ENCODE measurements at places on chromosomes 11 and 22.
A peak's percentile ranks its signal among the peaks of the same experiment; 100 is the strongest.

DNA sequence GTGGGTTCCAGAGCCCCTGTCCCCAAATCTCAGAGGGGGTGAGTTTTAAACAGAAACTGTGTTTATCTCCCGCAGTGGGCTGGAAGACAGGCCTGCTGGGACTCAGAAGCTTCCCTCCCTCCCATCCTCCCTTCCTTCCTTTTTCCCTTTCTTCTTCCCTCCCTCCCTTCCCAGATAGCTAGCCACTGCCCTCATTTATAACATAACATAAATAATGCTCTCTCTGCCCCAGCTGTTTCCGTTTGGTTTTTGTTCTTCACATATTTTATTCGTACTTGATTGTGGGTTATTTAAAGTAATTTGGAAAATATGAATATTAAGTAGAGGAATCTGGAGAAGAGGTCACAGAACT, 140.9 kb downstream of the TEAD1 start:
- DNase-seq = no peak

DNA sequence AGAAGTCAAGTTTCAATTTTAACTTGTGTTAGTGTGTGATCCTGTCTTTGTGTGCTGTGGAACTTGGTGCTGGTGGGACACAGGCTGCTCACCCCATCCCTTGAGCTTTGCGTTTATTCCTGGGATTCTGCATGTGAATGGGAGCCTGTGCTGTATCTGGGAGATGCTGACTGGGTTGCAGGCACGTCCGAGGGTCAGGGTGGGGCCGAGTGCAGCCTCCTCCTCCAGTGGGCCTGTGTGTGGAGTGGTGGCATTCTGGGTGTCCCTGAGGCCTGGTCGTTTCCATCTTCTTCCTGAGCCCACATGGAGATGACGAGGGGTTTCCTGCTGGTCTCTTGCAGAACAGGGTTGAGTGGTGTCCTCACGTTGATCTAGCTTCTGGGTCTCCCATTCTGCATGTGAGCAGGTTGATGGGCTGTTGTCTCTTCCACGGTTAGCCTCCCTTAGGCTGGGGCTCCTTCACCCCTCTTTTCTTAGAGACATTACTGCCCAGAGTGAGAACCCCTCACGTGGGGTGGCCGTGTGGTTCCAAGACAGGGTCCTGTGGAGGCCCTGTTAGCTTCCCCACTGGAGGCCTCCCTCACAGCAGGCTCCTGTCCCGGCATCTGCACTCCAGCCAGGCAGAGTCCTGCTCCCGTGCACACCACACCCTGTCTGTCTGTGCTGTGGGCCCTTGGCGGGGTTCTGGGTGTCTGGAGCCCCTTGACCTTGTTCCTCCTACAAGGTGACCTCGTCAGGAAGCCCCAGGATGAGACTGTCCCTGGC, 4.9 kb downstream of the PTDSS2 start:
- DNase-seq = no peak

DNA sequence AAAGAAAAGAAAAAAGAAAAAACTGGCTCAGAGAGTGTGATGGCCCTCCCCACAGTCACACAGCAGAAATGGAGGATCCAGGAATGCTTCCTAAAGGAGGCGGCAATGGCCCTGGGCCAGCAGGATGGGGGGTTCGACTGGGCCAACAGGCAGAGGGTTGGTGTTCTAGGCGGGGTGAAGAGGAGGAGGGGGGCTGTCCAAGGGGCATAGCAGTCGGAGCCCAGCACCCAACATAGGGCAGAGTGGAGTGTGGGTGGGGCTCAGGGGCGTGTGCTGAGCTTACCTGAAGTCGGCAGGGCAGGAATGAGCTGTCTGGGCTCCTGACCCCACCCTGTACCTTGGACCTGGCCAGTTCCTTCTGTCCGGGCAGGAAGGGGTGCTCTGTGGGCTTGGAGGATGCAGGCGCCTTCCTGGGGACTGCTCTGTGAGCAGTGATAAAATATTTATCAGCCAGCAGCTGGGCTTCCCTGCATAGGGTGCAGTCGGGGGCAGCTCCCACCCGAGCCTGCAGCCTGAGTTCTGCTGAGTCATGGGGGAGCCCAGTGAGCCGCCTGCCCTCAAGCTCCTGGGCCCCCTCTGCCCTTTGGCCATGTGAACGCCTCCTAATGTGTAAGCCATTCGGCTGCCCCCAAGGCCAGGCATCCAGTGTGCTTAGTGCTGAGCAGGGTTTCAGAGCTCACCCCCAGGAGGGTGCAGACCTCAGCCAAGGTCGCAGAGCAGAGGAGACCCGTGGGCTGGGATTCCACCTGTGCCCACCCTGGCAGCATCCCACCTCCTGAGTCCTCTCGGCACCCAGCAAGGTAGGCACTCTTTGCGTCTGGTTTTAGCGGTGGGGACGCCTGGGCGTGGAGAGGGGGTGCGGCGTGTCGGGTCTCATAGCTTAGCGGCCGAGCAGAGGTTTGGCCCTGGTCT, 25.3 kb upstream of the PRR5 start:
- DNase-seq = no peak

GRCh38 chr11:67490727-67491065, 7.9 kb downstream of the AIP start:
- DNase-seq = no peak

GRCh38 chr11:44775366-44775984, 48.7 kb downstream of the TSPAN18 start:
- peak; percentile 81 for DNase-seq

DNA sequence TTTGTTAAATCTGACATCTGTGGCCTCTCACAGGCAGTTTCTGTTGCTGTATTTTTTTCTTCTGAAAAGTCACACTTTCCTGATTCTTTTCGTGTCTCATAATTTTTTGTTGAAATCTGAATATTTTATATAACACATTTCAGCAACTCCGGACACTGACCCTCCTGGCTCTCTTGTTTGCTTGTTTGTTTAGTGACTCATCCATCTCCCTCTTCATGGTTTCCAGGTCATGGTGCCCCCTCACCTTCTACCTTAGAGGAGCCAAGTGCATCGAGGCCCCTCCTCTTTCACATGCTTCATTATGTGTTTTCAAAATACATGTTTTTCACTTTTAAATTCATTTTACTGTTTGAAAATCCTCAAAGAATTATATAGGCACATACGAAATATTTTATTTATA, 562.4 kb downstream of the OPCML start:
- no peak for DNase-seq

DNA sequence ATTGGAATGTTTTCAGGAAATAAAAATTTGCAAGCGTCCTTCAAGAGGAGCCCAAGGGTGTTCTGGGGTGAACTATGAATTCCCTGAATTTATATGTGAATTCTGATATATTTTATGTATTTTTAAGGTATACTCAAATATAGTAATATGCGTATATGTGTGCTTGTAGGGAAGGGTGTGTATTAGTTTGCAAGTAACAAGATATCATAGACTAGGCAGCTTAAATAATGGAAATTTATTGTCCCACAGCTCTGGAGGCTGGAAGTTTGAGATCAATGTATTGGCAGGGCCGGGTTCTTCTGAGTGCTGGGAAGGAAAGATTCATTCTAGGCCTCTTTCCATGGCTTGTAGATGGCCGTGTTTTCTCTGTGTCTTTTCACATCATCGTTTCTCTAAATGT, 16.2 kb upstream of the SLC6A5 start:
- DNase-seq = no peak

- no peak for DNase-seq
Measured at GRCh38 chr11:30540781-30541180, 45.4 kb downstream of the MPPED2 start.

GRCh38 chr11:1397862-1398527, 8.3 kb downstream of the BRSK2 start:
- DNase-seq = no peak

GRCh38 chr11:110645253-110645652, 67.0 kb downstream of the ARHGAP20 start:
- no peak for DNase-seq

DNA sequence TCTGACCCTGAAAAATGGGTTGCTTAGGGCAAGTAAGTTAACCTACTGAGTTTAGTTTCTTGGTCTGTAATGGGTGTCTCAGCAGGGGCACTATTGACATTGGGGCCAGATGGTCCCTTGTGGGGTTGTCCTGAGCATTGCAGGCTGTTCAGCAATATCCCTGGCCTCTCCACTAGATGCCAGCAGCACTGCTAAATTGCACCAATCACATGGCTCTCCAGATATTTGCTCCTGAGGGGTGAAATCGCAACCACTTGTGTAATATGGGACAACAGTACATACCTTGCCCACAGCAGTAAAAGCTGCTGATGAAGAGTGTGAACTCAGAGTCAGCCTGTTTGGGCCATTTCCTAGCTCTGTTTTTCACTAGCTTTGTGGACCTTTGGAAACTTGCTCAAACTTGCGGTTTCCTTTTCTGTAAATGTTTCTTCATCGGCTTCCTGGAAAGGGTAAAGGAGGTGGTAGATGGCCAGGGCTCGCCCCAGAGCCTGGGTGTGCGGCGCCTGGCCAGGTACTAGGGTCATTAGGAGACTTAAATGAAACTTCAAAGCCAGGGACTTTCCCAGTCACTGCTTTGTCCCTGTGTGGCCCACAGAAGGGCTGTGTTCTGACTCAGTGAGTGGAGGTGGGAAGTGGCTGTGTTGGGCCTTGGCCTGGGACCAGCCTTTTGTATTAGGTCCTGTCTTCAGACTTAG, 13.0 kb downstream of the NCF4 start:
- DNase-seq = no peak

DNA sequence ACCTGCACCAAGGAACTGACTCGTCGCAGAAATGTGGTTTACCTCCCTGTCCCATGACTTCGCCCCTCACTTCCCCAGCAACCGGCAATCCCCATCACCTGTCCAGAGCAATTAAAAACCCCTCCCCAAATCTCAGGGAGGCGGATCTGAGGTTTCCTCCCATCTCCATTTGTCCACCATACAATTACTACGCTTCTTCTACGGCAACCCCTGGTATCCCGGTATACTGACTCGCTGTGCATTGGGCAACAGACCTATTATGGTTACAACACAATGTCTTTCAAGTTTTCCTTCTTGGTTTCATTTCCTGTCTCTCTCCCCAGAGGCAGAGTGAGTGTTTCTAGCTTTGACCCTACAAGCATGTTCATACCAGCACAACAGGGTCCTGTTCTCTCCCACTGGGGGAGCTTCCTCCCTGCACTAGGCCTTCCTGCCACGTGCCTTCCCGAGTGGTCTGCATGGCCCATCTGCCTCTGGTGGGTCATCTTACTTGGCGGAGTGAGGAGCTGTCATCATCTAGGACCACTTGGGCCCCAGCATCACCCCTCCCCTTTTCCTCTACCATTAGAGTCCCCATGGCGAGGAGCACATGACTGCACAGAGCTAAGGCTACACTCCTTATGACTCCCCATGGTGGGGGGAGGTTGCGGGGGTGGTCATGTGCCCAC, 30.3 kb upstream of the NAP1L4 start:
- no peak for DNase-seq

GRCh38 chr11:78033040-78033439, 10.0 kb upstream of the KCTD14 start:
- DNase-seq = no peak

GRCh38 chr22:43230571-43230970, 43.6 kb upstream of the TTLL12 start:
- DNase-seq = no peak

- no peak for DNase-seq
Measured at GRCh38 chr11:106202935-106203620, 125.6 kb downstream of the AASDHPPT start.

DNA sequence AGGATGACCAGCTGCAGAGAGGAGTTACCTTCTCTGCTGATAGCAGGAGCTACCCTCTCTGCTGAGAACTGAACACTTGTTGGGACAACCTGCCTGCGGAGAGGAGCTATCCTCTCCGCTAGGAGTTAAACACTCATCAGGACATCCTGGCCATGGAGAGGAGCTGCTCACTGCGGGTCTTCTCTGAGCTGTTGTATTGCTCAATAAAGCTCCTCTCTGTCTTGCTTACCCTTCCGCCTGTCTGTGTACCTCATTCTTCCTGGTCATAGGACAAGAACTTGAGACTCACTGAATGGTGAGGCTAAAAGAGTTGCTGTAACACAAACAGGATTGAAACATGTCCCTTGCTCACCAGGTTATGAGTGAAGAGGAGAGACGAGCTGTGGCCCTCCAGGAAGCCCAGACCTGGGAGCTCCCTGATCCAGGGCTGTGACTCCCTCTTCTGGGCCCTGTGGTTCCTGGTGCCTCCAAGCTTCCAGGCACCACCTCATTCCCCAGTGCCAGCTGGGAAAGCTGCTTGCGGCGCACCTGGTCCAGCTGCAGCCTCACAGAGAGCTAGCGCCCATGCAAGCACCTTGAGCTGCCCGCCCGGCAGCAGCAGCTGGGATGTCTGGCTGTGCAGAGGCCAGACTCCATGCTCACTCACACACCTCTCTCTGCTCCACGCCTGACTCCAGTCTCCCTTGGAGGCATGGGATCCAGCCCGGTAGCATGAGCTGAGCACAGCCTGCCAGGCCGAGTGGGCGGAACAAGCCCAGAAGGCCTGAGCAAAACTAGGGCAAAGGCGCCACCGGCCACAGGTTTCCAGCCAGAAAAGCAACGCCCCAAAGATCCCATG, 50.5 kb downstream of the RAB30 start:
- DNase-seq = no peak

DNA sequence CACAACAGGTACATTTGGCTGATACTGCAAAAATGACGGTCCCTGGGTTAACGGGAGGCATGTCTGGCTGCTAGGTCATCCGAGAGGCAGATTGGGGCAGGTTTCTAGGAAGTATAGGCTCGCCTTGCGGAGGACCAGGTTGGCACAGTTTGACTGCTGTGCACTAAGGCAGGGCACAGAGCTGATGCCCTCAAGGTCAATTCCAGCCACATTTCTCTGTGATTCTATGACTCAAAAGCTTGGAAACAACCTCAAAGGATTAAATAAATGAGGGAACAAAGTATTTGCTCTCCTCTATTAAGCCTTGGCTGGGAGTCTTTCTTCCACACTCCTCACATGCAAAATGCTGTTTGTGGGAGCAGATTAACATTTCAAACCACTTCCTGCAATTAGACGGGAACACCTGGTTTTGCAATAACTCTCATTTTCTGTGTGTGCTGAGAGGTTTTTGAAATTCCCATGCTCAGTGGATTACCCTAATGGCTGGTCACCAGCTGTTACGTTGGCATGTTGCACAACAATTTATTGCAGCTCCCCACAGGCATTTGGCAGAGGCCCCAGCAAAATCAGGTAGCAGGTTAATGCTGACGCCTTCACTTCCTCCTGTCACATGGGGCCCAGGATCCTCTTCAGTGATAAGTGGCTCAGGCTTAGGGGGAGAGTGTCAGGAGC, 61.0 kb upstream of the PLET1 start:
- DNase-seq = no peak
